ENCODE measurements at places on chromosomes 11 and 22.

DNA sequence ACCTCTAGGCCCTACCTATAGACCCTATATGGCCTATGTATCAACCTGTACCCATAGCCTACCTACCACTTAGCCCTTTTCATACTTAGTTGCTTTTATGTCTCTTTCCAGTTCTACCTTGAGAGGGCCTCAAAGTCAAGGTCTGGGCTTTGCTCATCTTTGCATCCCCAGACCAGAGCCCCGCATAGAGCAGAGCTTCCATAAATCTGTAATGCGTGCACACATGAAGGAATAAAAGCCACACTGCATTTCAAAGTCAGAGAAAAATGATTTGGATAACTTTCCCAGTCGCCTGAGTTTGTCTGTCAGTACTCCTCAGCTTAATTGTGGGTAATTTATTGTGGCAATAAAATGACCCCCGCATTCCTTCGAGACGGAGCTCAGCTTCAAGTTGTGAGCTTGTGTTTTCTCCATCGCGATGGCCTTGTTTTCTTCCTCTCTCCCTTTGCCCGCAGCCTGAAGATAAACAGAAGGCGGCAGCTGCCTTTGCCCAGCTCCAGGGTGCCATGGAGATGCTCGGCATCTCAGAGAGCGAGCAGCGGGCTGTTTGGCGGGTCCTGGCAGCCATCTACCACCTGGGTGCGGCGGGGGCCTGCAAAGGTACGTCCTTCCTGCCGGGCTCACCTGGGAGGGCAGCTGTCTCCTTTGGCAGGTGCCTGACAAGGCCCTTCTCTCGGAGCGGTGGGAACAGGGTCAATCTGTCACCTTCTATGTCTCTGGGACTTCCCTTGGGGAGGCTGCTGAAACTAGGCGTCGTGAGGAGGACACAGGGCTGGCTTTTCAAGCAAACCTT lies 55.7 kb downstream of the MYO18B start:
- DNase-seq = no peak

DNA sequence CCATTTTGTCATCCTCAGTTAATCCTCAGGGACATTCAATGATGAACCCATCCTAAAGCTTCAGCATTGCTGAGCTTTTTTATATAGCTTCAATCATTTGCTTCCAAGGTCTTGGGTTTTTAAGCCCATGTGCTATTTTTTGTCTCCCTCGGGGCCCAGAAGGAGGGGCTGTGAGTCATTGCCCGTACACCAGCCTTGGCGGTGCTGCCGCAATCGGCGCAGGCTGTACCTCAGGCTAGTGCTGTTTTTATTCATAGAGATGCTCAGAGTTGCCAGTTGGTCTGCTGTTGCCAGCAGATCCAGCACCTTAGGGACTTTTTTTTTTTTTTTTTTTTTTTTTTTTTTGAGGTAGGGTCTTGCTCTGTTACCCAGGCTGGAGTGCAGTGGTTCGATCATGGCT lies 35.5 kb downstream of the ACO2 start:
- no peak for DNase-seq

DNA sequence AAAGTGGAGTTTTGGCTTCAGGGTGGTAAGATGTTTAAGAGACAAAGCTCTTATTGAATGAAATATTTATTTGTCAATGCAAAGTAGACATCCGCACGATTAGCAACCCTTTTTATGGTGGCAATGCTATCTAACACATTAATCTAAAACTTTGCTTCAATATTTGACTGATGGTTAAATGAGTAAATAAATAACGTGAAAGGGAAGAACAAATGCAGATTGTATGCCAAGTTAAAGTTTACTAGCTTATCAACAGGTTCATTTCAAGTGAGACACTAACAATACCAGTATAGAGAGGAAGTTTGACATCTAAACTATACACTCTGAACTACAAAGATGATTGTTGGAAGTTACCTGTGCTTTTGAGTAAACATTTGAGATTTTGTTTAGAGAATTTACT lies 50.1 kb downstream of the AASDHPPT start:
- DNase-seq = no peak

DNA sequence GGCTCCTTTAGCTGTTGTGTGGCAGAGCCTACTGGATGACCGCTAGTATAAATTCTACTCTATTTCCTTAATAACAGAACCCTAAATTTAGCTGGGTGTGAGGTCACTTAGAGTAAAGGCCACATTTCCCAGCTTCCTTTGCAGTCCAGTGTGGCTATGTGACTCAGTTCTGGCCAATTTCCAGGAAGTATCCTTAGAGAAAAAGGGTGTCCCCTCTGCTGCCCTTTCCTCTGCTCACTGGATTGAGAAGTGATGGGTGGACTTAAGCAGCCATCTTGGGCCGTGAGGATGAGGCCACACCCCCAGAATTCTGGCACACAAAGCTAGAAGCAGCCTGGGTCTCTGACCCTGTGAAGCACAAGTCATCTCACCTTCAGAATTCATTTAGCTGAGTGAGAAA lies 11.7 kb upstream of the RASD2 start:
- DNase-seq = no peak

- DNase-seq = no peak
Measured at GRCh38 chr11:9762531-9762930, 98.7 kb downstream of the SWAP70 start.

- no peak for DNase-seq
Measured at GRCh38 chr22:46045459-46046298, 68.7 kb upstream of the WNT7B start.

DNA sequence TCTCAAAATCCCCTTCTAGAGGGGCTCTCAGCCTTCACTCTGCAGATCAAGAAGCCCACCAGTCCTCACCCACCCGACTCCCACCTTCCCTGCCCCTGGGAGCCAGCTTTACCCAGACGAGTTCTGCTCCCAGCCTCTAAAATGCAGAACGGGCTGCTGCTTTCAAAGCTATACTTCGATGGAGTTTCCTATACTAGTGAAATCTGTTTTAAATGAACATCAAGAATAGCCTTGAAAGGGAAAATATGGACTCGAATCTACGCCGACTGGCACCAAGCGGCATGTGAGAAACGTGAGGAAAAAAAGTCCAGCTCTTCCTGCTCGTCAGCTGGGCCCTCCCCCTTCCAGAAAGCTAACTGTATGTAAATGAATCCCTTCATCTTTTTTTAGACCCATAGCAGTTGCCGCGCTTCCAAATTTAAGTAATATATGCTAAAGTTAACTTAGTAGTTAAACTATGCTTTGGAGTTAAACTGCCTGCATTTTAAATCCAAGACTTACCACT lies 211.7 kb downstream of the NTM start:
- no peak for DNase-seq
